ENCODE measurements at places on chromosomes 11 and 22.

- no peak for DNase-seq
Observed at GRCh38 chr22:31497148-31497938, 1.0 kb downstream of the SFI1 start.

DNA sequence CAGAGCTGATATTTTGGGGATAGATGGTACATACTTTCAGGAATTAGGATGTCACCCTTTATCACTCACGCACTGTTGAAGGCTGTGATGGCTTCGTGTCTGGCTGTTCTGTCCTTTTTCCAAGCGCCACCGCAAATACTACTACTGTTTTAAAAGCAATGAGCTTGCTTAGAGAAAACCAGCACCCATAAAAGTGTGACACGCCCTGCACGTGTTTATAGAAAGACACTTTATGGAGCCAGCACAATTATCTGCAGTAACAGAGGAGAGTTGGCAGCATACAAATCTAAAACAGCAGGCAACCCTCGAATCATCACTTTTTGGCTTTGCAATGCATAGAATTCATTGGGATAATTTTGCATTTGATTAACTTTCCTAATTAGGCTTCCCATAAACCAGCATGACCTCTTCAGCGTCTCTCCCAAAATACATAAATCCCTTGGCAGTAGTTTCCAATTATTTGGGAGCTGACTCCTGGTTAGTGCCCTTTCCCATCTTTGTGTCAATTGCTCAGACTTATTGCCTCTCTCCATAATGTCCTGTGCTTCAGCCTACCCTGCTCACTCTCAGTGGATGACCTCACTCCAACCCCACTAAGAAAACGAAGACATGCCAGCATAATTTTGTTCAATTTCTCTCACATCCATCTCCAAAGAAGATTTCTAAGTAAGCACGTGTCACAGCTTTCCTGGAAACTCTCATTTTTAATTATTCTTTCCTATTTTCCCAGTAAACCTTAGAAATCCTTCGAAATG, 118.7 kb upstream of the LARGE1 start:
- no peak for DNase-seq

GRCh38 chr22:30192427-30192826, 54.1 kb downstream of the LIF start:
- DNase-seq = no peak

- DNase-seq = no peak
Observed at GRCh38 chr11:18366286-18366685, 28.1 kb upstream of the LDHA start.

DNA sequence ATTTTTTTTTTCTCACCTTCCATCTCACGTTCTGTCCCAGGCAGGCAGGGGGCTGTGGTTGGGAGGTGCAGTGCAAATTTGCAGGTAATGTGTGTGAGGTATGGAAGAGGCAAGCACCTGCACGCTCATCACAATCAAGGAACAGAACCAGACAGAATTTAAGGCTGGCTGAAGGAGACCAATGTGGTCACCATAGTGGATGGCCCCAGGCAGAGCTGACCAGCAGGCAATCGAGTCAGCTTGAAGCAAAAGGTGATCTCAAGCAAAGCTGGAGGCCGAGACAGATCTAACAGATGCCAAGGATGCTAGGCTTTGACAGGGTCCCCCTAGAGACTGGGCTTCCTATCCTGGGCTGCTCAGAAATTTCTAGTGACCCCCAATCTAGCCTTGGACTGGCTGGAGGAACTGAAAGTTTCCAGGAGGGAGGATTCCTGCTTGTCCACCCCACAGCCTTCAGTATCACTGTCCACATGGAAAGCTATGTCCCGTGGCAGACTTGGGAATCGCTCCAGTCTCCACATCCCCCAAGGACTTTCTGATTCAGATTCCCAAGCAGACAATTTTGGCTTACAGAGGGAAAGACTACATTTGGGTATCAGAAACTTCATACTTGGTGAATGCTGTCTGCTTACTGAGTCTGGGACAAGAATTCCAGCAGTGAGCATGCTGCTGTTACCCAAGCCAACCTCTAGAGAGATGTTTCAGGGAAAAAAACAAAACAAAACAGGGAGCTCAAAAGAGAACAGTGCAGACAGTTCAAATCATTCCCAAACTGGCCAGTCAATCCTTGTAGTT, 9.0 kb upstream of the MICAL3 start:
- DNase-seq = no peak

DNA sequence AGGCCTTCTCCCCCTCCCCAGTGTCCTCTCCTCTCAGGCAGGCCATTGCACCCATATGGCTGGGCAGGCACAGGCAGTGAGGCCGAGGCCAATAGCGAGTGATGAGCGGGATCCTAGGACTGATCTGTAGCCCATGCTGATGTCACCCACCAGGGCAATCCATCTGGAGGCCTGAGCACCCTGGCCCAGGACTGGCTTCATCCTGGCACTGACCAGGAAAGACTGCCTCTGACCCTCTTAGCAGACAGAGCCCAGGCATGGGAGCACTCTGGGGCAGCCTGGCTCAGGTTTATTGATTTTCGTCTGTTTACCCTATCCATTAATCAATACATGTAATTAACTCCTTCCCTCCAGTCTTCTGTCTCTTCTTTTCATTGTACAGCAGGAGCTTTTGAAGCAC, 5.1 kb upstream of the TIRAP start:
- DNase-seq = no peak

DNA sequence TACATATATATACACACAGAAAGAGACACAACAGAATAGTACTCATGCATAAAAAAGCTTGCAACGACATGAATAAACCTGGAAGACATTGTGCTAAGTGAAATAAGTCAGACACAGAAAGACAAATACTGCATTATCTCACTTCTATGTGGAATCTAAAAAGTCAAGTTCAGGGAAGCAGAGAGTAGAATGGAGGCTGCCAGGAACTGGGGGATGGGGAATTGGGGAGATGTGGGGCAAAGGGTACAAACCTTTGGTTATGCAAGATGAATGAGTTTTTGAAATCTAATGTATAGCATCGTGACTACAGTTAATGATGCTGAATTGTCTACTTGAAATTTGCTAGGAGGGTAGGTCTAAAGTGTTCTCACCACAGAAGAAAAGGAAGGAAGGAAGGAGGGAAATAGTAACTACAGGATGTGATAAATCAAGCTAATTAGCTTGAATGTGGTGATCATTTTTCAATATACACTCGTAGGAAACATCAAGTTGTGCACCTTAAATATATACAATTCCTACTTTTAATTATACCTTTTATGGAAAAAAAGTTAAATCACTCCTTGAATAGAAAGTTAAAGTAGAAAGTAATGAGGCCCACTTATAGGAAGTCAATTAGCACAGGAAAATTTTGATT, 33.8 kb downstream of the MMP13 start:
- no peak for DNase-seq

DNA sequence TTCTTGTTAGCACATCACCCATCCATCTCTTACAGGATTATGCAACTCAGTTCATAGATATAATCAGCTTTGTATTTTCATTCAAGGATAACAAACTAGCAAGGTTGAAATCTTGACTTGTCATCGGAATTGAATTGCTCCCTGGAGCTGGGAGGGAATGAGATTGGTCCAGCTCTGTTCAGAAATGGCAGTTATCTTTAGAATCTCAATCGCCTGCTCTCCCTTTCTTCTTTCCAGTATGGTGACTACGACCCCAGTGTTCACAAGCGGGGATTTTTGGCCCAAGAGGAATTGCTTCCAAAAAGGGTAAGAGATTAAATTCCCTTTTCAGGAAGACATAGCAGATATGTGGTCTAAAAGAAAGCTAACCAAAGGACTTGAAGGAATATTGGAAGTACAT, 51.0 kb downstream of the NF2 start:
- DNase-seq = no peak

DNA sequence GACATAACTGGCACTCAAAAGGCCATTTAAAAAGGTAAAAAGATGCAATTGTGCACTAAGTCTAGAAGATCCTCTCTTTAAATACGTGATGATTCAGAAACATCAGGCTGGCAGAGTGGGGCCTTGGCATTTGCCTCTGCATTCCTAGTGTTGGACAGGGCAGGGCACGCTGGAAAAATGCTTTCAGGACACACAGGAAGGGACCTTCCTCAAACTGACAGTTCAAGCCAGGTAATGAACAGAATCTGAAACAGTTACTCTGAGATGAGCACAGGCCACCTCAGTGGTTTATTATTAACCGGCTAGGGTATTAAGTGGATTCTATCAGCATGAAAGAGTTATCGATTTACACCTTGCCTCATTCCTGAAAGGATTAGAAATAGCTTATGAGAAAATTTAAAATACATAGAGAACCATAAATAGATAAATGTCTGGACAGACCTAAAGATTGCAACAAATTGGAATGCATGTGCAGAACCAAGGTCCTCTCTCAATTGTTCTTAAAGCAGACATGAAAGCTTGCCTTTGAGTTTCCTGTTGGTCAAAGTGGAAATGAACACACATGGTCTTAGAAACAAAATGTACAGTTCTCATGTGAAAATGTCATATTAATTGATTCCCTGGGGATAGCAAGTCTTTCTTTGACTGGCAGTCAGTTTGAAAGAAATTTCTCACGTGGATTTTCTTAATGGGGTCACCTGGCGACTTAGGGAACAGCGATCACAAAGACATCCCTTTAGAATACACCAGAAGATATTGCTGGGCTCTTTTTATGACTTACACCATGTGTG, 21.5 kb upstream of the CSNK2A3 start:
- no peak for DNase-seq

- no peak for DNase-seq
Observed at GRCh38 chr11:134510233-134511040, 98.4 kb upstream of the B3GAT1 start.
